Islet precursor cell (in vitro differentiated cells): ENCODE measurements at places on chromosomes 2 and 18.
A peak's percentile ranks its signal among the peaks of the same experiment; 100 is the strongest.

DNA sequence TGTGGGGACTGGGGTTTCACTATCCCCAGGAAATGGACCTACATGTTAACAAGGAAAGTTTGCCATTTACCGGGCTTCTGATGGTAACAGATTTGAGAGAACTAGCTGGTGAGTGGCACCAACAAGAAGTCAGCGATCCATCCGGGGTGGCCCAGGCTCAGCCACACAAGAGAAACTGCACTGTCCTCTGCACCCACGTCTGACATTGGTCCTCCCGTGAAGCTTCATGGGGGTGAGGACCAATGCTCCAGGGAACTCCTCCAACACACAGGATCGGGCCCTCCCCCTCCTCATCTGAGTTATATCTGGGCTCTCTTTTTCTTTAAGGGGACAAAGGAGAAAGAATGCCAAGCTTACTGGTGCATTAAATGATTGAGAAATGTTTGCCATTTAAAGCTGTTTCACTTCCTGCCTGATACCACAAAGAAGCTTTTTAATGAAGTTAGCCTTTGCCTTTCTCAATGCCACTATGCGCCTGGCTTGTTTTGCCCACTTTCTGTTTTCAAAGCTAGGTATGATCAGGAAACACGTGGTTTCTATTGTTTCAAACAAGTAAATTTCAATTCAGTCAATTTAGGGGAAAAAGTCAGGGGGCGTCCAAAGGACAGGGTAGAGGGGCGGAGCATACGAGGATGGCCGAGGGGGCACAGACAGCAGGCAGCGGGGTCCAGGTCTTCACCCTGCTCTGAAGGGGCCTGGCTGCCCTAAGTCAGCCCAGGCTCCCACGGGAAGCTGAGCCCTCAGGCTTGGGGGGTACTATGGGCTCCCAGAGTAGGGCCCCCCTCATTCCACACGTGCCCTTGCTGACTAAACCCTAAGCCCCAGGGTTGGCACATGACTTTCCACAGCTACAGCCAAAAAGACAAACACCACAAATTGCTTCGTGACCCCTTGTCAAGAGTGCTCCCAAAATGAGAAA is 204.0 kb upstream of the ID2 start:
- no peak for DNase-seq

GRCh38 chr2:68756178-68756577 is 21.6 kb downstream of the ARHGAP25 start:
- no peak for DNase-seq

- DNase-seq = peak; percentile 22
Measured at GRCh38 chr2:240136671-240137292, 677 bp upstream of the COPS9 start.

DNA sequence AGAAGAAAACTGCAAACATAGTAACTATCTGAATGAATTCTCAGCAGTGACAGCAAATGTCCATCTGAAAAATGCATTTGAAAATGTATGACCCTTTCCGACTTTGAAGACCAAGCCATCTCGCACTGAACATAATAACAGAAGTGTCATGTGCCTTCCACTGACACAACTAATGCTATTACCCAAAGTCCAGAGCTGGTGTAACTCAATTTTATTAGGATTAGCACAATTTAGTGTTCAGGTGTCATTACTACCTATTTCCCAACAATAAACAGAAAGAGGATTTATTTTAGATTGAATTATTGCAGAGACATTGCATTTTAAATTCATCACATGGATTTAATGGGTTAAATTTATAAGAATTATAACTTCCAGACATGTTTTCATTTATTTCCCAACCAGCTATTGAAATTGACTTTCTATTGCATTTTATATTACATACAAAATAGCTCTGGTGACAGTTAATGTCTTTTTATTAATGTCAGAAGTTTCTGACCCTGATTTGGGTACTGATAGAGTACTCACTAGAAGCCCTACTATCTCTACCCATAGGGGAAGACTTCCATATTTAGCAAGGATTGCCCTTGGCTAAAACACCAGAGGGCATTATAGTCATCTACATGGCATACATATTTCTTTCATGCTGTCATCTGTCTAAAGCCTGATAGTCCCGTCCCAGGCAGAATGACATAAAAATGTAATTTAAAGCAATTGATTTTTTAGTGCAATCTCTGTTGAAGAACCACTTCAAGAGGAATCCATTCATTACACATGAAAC is 7.0 kb upstream of the STK39 start:
- no peak for DNase-seq

DNA sequence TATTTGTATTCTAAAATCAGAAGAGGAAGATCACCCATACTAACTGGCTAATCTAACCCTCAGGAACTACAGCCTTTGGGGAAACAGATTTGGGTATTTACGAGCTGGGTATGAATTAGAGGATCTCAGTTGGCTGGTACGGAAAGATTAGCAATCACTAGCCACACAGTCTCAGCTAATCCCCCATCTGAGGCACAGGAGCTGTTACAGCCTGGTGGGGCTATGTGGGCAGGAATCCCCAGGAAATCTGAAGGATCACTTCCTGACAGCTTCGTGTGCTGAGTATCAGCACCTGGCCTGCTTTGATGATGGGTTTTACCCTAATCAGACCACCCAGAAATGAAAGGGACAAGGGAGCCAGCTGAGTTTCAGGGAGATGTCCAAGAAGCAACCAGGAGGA is 206.3 kb downstream of the AFF3 start:
- peak; percentile 62 for DNase-seq

- DNase-seq = no peak
Measured at GRCh38 chr2:70639841-70640436, 86.3 kb upstream of the TGFA start.
